Stimulated activated CD4-positive, alpha-beta T cell treated with anti-CD3 and anti-CD28 coated beads, Interleukin-15, amount 100 ng/mL, for 1 hour (primary cell): ENCODE measurements at places on chromosomes 12 and 14.

GRCh38 chr14:64159588-64159987, 134.6 kb downstream of the ESR2 start:
- DNase-seq = no peak

DNA sequence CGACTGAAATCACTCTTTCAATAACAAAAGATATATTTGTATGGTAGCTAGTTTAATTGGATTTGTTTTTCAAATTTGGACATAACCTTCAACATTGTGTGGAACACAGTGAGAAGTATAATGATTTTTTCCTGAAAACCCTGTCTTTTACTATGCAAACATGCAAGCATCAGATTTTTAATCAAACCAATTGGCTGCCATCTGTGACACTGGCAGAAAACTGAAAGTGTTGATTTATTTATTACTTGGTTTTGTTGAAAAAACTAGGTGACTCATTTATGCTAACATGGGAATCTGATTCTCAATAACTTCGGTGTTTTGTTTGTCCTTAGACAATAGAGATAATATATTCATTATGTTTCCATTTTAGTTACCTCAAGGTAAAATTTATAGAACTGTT, 82.0 kb downstream of the NTS start:
- DNase-seq = no peak

GRCh38 chr14:61747342-61747741, 14.9 kb upstream of the SNAPC1 start:
- DNase-seq = no peak

DNA sequence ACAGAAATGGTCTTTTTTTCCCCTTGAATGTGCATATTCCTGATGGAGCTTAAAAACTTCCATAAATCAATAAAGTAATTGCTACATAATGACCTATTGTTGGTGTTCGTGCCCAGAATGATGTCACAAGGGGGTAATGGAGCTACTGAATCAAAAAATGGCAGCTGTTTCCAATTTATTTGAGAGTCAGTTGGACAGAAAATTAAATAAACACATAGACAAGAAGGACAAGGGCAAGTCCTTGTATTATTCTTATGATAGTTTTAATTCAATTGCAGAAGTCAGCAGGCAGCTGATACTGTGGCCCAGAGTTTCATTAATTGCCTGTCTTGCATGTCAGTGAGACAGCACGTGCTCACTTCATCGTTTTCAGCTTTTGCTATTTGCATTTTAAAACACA, 473.5 kb downstream of the ETNK1 start:
- DNase-seq = no peak

DNA sequence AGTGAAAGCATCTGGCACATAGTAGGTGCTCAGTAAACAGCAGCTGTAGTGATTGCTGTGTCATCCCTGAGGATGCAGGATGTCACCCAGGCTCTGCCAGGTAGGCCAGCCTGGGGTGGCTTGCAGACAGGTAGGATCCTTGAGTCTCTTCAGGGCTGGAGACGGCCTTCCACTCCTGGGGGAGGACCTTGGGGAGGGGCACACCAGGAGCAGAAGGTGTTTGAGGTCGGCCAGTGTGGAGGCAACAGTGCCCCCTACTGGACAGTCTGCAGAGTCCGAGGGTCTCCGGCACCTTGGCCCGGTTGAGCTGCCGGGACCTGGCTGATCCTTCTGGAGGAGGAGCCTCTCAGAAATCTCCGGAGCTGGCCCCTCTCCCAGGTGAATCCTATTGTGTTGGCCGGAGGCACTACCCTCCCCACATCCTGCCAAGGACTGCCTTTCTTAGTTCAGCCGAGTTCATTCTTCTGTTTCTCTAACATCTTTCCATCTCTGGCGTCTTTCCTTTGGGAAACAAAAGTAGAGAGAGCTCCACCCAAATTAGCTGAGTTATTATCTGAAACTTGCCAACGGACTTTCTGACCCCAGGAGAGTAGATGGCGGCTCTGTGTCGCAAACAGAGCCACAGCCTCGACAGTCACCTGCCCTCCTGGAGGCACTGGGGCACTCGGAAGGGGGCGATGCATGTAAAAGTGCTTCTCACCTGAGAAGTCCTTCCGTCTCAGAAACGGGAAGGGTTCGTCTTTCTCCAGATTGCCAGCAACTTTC, 41.8 kb upstream of the CLMN start:
- peak; percentile 9 for DNase-seq

DNA sequence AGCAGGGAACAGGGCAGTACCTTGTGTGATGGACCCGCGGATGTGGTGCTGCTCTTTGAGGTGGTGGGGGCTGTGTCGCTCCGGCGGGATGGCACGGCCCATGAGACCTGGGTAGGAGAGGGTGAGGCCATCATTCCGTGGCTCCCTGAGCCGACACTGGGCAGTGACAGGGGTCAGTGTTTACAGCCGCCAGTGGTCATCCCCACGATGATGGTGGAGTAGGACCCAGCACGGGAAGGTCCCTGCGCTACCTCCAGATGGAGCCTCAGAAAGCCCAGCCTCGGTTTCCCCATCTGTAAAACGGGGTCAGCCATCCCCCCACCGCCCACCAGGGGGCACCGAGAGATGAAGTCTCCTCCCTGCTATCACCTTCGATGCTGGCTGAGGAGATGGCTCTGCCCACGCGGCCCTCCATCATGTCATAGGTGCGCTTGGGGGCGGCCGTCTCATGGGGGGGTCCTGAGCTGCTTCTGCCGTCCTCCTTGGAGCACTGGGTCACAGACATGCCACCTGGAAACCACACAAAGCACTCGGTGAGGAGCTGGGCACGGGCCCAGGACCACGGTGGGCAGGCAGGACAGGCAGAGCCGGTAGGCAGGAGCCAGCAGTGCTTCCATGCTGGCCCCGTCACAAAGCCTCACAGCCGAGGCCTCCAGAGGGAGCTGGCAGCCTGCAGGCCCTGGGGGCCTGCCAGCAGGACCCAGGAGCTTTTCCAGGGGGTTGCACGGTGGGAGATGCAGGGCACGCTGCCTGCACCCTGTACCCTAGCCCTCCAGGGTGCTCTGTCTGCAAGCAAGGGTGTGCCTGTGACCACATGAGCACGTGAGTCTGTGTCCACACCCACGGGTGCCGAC, 53.1 kb downstream of the RFLNA start:
- DNase-seq = no peak

DNA sequence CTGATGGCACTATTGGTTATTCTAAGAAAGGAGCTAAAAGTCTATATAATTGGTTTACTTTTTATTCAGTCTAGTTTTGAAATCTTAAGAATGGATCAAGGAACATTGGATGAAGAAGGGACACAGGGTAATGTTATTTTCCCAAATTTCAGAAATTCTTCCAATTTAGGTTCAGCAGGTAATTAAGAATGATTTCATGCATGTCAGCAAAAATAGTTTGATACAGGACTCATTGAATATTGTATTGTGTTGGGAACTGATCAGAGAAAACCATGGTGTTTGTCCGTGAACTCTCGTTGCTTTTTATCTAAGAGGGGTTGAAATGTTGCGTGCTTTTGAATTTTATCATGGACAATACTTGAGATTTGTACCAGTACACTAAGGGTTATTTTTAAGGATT, 58.6 kb downstream of the PDE3A start:
- DNase-seq = no peak

DNA sequence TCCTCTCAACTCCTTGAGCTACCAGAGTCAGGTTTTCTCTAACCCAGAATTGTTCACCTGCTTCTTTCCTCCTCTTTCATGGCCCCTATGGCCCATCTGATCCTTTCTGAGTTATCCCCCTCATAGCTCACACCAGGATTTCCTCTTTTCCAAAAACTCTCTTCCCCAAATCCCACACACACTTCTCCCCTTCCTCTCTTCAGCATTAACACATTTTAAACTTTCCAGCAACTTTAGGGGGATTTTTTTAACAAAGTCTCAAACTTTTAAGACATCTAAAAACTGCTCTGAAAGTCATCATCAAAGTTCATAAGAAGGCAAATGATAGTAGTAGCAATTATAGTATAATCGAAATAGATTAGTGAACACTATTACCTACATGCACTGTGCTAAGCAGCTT, 7.9 kb downstream of the OR10P1 start:
- DNase-seq = no peak

DNA sequence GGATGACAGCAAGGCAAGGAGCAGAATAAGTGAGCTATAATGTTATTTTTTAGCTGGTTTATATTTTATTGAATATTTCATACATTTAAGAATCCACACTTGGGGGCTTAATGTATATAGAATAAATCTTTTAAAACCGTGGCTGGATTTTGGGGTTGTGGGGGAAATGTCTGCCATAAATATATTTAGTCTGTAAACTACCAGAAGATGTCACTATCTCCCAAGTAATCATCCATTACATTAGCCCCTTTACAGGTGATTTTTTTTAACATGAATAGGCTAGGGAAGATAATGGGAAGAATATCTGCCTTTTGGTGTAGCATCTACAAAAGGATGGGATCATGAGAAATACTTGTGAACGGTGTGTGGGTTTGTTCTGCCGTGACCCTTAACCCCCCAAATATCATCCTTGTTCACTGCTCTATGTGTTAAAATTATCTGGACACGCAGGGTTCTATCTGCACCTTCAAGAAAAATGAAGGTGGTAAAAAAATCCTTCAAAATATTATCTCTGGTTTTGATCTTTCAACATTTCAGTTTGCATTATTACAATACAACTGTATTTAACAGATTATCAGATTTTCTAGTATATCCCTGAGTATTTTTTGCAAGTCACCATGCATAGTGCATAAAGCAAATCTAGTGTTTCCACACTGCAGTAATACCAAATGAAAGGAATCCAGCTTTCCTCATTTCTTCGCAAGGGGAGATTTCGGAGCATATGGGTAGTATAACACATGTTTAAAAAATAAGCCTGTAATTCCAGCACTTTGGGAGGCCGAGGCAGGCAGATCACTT, 8.0 kb upstream of the SLC17A8 start:
- no peak for DNase-seq

DNA sequence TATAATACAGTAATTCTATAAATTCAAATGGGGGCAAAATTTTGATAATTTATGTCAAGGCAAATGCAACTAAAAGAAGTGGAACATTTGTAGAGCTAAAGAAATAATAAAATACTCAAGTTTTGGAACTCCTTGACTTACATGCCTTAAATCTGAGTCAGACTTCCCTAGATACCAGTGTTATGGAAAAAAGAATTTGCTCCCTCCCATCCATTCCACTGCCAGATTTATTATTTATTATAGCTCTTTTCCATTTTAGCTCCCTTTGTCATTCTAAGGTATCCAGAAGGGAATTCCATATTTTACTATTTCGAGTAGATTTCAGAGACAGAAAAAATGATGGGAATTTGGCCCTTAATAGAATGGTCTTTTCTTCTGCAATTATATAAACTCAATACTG, 44.0 kb downstream of the RHOJ start:
- no peak for DNase-seq

GRCh38 chr12:56684745-56685359, 3.2 kb downstream of the PTGES3 start:
- DNase-seq = no peak

DNA sequence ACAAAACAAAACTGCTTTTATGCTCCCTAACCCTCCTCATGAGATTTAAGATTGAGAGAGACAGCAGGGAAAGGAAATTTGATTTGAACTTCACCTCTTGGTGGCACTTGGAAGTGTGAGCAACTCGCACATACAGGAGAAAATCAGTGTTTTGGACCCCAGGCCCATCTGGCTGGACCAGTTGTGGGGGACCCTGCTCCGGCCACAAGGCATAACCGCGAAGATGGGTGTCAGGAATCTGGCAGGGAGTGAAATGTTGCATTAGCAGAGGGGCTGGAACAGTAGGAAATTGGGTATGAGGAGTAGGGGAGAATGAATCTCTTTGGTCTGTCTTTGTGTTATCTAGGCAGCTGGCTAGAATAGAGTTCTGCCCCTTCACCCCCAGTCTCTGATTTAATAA, 1.2 kb downstream of the CIROP start:
- DNase-seq = no peak

DNA sequence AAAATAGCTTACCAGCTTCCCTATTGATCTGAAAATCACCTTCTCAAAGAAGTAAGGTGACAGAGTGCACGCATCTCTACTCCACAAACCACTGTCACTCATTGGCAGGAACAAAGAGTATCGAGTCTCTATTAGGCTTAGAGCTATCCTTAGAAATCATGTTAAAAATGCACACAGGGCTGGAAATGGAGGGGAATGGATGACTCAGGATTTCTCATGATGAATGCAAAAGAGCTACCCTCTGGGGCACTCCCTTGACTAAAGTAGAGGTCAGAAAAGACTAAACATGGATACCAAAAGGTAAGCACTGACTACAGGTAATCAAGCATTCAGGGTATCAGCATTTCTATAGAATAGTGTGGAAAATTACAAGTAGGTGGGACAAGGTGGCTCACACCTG, 96.1 kb upstream of the ANO4 start:
- DNase-seq = no peak

GRCh38 chr14:78967111-78967809, 797.1 kb downstream of the NRXN3 start:
- DNase-seq = no peak

GRCh38 chr12:95736631-95737030, 53.9 kb downstream of the NTN4 start:
- DNase-seq = no peak

- DNase-seq = no peak
These were observed 913.9 kb upstream of the SEL1L start for GRCh38 chr14:82447586-82447985.

DNA sequence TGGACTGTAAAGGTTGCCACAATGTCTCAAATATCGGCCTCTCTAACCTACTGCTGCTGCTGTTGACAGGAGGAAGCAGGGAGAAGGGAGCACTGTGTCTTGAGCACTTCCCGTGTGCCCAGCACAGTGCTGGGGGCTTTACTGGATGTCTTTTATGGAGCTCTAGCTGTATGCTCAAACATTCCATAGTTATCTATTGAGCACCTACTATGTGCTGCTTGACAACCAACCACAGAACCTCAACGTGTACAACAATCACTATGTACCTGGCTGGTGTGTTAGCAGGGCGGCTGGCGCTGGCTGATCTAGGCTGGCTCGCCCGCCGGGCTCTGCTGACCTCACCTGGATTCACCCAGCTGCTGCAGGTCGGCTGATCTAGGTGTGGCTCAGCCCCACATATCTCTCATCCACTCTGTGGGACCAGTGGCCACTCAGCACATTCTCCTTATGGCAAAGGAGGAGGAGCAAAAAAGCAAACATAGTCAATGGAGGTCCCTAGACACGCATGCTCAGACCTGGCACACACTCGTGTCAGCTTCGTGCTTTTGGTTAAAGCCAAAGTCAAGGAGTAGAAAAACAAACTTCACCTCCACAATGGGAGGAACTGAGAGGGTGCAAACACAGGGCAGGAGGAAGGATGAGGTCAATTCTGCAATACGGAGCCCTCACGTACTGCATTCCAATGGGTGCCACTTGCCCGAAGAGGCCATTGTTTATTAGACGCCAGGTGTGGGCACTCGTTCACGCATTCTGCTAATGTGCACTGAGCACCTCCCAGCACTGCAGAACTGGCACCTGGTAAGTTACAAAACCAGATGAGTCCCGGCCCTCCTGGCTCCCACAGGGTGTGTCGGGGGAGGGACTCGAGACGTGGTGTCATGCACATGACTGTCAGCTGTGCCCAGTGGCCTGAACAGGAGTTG, 147.2 kb downstream of the SCARB1 start:
- no peak for DNase-seq

GRCh38 chr12:89977405-89978085, 268.9 kb upstream of the ATP2B1 start:
- DNase-seq = no peak

- DNase-seq = no peak
These were observed 264.6 kb downstream of the ALG10 start for GRCh38 chr12:34286934-34287333.
